ENCODE measurements at places on chromosomes 3 and 15.

DNA sequence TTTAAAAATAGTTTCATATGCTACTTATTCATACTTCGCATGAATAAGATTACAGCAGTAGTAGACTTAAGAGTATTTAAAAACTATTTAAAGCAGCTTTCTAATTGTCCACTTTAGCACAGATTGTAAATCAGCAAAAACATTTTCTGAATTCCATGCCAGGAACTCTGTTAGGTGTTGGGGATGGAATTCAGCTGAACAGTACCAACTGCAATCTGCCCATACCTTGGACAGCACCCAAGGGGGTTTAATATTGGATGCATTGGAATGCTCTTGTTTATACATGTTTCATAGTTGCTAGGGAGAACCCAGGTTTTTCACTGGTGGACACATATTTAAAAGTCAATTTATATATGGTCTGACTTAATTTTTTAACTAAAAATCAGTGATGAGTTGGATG, 74.8 kb downstream of the PPM1L start:
- no peak overlapping the region for H3K4me3 ChIP-seq
- DNase-seq, result no peak
- H3K27me3 ChIP-seq, result peaks cover 3% of the 10 kb centered on the region
- H3K27ac ChIP-seq, result no peak overlapping the region
- H3K4me1 ChIP-seq, result peaks cover 5% of the 10 kb centered on the region
- peaks cover 5% of the 10 kb centered on the region for H3K36me3 ChIP-seq

- peak overlapping the region; percentile 65 for H3K27ac ChIP-seq
- no peak overlapping the region for H3K4me3 ChIP-seq
Measured at GRCh38 chr15:40072216-40072990, 33.4 kb upstream of the SRP14 start.

DNA sequence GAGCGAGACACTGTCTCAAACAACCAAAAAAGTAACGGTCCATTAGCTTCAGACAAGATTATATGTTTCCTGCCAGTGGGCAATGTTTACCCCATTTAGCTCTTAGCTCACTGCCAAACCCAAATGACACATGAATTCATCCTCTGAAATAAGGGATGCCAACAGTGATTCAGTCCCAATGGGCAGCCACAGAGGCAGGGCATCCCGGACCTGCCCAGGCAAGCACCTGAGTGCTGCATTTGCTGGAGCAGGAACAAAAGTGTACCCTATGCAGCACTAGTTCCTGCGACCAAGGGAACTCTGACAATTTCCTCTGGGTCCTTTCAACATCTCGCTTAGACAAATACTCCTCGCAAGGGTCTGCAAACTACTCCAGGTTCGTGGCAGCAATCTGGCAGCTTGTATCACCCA, 8.0 kb downstream of the IP6K2 start:
- no peak overlapping the region for H3K4me3 ChIP-seq
- no peaks in the 10 kb centered on the region for H3K27me3 ChIP-seq
- no peak for DNase-seq
- H3K4me1 ChIP-seq, result peaks cover 19% of the 10 kb centered on the region

DNA sequence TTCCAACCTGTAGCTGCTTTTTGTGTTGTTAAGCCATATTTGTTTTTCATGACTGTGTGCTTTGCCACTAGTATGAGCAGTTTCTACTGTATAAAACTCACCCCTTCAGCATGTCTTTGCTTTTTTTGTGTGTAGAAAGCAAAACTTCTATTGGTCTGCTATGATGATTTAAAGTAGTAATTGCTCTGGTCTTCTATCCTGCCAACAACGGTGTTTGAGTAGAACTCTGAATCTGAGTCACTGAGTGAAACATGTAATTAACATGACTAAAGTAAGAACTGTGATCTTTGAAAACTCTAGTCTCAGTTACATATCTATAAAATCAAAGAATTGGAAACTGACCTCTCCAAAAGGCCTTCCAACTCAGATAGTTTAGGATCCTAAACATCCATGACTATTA, 133.6 kb downstream of the TPRG1 start:
- H3K4me1 ChIP-seq, result no peaks in the 10 kb centered on the region
- no peak overlapping the region for H3K4me3 ChIP-seq
- no peak overlapping the region for H3K27ac ChIP-seq
- no peaks in the 10 kb centered on the region for H3K36me3 ChIP-seq
- H3K27me3 ChIP-seq, result no peaks in the 10 kb centered on the region

- DNase-seq, result no peak
- H3K4me3 ChIP-seq, result no peak overlapping the region
- H3K27me3 ChIP-seq, result peaks cover 5% of the 10 kb centered on the region
- H3K27ac ChIP-seq, result no peak overlapping the region
Measured at GRCh38 chr3:45758871-45759270, 37.5 kb downstream of the SLC6A20 start.

GRCh38 chr3:157166115-157166514, 6.2 kb upstream of the CCNL1 start:
- H3K4me1 ChIP-seq, result peaks cover 16% of the 10 kb centered on the region
- peaks cover 2% of the 10 kb centered on the region for H3K36me3 ChIP-seq
- H3K4me3 ChIP-seq, result no peak overlapping the region

DNA sequence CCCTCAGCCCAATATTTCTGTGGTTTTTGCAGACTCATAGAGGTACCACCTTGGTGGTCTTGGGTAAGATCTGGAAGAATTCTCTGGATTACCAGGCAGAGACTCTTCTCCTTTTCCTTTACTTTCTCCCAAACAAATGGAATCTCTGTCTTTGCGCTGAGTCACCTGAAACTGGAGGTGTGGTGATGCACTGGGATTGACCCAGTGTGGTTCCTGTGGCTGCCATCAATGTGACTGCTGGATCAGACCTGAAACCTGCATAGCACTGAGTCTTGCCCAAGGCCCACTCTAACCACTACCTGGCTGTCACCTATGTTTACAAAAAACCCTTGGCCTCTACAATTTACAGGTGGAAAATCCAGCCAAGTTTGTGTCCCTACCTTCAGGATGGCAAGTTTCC, 295.3 kb downstream of the RBMS3 start:
- H3K27ac ChIP-seq, result no peak overlapping the region
- no peak for DNase-seq

GRCh38 chr3:132448216-132448961, 31.1 kb downstream of the DNAJC13 start:
- no peak overlapping the region for H3K27ac ChIP-seq
- H3K4me1 ChIP-seq, result peaks cover 4% of the 10 kb centered on the region
- no peaks in the 10 kb centered on the region for H3K27me3 ChIP-seq
- DNase-seq, result no peak
- H3K36me3 ChIP-seq, result peaks cover 7% of the 10 kb centered on the region
- H3K4me3 ChIP-seq, result no peak overlapping the region

DNA sequence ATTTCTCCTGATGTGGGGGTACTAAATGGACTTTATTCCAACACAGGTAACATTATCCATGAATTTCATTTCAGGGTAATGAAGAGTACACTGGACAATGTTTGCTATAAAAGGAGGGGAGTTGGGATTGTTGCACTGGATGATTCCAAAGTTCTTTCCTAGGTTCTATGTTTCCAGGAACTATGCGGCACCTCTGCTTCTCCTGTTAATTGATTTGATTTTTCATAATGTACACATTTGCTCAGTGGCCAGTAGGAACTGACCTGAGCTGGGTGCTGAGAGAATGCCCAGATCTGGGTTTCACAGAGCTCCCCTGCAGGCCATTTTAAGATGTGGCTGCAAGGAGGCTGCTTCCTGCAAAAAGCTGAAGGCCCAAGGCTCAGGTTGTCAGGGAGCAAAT, 171.7 kb downstream of the KLF13 start:
- no peak overlapping the region for H3K27ac ChIP-seq
- no peak for DNase-seq
- H3K4me3 ChIP-seq, result no peak overlapping the region
- H3K36me3 ChIP-seq, result no peaks in the 10 kb centered on the region
- H3K27me3 ChIP-seq, result peaks cover 4% of the 10 kb centered on the region

- H3K36me3 ChIP-seq, result peaks cover 25% of the 10 kb centered on the region
- no peaks in the 10 kb centered on the region for H3K4me1 ChIP-seq
- no peak overlapping the region for H3K27ac ChIP-seq
- no peak overlapping the region for H3K4me3 ChIP-seq
Measured at GRCh38 chr3:58261954-58262666, 24.5 kb downstream of the ABHD6 start.

GRCh38 chr3:126798521-126798920, 94.5 kb downstream of the CHCHD6 start:
- no peak overlapping the region for H3K27ac ChIP-seq
- H3K27me3 ChIP-seq, result no peaks in the 10 kb centered on the region
- H3K4me1 ChIP-seq, result no peaks in the 10 kb centered on the region
- H3K36me3 ChIP-seq, result peaks cover 23% of the 10 kb centered on the region
- DNase-seq, result no peak
- no peak overlapping the region for H3K4me3 ChIP-seq

DNA sequence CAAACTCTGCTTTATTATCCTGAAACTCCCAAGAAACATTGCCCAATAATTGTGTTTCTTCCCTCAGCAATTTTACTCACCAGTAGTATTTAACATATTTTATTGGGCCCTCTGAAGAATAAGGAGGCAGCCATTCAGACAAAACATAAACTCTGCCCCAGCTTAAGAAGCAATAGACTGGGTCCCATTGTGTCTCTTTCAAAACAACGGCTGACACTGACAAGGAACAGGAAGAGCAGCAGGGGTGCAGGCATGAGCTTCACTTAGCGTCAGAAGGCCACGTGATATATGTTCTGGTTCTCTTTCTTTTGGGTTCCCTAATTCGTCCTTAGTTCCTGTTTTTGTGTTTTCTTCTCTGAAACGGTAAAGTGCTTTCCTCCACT, 242.3 kb downstream of the FHIT start:
- H3K4me3 ChIP-seq, result peak overlapping the region; percentile 52
- peaks cover 19% of the 10 kb centered on the region for H3K4me1 ChIP-seq
- H3K27ac ChIP-seq, result peak overlapping the region; percentile 93
- no peaks in the 10 kb centered on the region for H3K27me3 ChIP-seq
- H3K36me3 ChIP-seq, result peaks cover 8% of the 10 kb centered on the region

DNA sequence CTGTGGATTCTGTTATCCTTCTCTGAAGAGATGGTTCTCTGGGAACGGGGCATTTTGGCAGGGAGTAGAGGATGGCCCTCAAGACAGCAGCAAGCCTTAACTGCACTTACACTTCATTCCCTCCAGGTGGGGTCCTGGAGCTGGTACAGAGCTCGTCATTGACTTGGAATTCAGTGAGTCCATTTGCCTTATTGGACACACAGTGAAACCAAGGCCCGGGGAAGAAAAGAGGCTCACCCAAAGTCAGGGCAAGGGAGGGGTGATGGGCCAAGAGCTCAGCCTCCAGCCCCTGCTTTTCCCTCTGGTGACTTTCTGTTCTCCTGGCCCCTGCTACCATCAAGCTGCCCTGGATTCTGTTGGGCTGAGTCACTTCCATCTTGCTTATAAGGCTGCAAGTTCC, 125.6 kb downstream of the ETFA start:
- DNase-seq, result no peak
- H3K4me1 ChIP-seq, result peaks cover 10% of the 10 kb centered on the region
- no peak overlapping the region for H3K4me3 ChIP-seq
- H3K27me3 ChIP-seq, result peaks cover 36% of the 10 kb centered on the region

DNA sequence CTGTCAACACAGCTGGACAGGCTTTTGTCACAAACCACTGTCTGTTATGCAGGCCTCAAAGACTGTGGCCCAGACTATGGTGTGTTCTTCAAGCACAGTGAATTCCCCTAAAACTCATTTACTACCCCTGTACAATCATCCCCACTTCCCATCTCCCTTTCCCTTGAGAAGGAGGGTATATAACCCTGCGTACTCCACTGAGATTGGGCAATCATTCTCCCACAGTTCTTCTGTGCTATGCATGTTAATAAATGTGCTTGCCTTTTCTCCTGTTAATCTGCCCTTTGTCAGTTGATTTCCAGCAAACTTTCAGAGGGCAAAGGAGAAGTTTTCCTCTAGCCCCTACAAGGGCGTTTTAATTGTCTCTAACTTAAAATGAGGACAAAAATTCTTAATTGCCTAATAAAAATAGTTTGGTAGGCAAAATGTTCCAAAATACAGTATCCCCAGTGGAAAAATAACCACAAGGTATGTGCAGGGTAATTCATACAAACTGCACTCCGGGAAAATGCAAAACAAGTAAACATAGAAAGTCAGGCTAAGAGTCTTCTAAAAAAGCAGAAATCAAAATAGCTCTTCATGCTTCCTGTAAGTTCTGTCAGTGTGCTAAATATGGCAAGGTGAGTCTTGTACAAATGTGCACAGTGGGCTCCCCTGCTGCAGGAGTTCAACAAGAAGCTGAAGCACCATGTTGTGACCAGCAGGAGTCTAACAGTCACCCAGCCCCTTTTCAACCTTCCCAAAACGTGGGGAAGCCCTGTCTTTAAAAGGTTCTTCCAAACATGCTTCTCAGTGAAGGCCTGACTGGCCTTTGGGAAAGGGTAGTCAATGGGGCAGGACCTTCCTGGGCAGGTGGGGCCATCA, 10.2 kb downstream of the ATP10A start:
- H3K27me3 ChIP-seq, result peaks cover 7% of the 10 kb centered on the region
- peak overlapping the region; percentile 7 for H3K4me3 ChIP-seq
- peaks cover 29% of the 10 kb centered on the region for H3K4me1 ChIP-seq
- no peaks in the 10 kb centered on the region for H3K36me3 ChIP-seq

DNA sequence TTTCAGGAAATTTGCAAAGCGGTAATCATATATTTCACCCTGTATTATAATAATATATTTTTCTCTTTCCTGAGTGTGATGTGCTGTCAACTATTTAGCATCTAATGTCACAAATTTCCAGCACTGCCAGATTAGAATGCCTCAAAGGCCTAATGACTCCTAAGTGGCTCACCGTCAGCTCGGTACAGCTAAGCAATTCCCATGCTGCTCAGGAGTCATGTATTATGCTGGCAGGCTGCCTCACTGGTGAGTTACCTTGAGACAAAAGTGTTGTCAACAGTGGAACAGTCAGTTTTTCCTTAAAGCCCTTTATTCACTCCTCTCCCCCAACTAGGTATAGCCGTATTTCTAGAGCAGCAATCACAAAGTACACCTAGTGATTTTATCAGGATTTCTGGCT, 83.6 kb downstream of the NSUN3 start:
- H3K4me3 ChIP-seq, result no peak overlapping the region
- H3K27me3 ChIP-seq, result peaks cover 4% of the 10 kb centered on the region
- DNase-seq, result no peak

DNA sequence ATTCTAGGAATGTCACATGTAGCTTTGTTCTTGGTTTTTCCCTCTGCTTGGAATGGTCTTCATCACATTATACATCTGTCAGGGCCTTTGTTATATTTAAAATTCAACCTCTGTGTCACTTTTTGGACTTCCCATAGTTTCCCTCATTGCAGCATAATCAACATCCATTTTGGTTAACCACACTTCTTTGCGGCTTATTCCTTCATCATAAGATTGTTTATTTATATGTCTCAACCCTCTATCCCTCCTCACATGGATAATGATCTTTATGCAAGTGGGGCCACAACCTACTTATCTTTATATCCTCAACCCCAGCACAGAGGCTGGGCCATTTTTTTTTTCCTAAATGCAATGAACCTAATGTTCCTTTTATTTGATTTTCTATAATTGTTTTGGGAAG, 260.0 kb upstream of the THBS1 start:
- peaks cover 2% of the 10 kb centered on the region for H3K36me3 ChIP-seq
- no peak overlapping the region for H3K27ac ChIP-seq
- no peaks in the 10 kb centered on the region for H3K4me1 ChIP-seq

- no peaks in the 10 kb centered on the region for H3K4me1 ChIP-seq
- no peak for DNase-seq
- no peaks in the 10 kb centered on the region for H3K27me3 ChIP-seq
- no peak overlapping the region for H3K4me3 ChIP-seq
- no peak overlapping the region for H3K27ac ChIP-seq
- no peaks in the 10 kb centered on the region for H3K36me3 ChIP-seq
Measured at GRCh38 chr3:148845756-148846395, 18.3 kb downstream of the CPB1 start.

- no peaks in the 10 kb centered on the region for H3K4me1 ChIP-seq
- H3K27me3 ChIP-seq, result peaks cover 3% of the 10 kb centered on the region
- no peak overlapping the region for H3K27ac ChIP-seq
Measured at GRCh38 chr3:37523361-37523760, 338.3 kb upstream of the CTDSPL start.

GRCh38 chr3:197855571-197855970, 64.5 kb downstream of the LRCH3 start:
- H3K4me3 ChIP-seq, result no peak overlapping the region
- no peak overlapping the region for H3K27ac ChIP-seq
